ENCODE measurements at places on chromosomes 12 and 14. TPM values are rescaled to one million over a fixed set of nuclear protein-coding genes. Genes with fewer than 3 reads are reported as not detected.

Gene PTPRB
- not detected for total RNA-seq

Gene IKZF4
- 25.0 TPM for total RNA-seq

Gene PCED1B
- 91.8 TPM for total RNA-seq

Gene PLD4
- not detected for total RNA-seq

Gene CPSF6
- total RNA-seq: 97.2 TPM

Gene FAM90A1
- 0.67 TPM for total RNA-seq

Gene OTUB2
- 1.9 TPM for total RNA-seq

Gene PTPRR
- total RNA-seq: not detected

Gene PLEKHD1
- 0.12 TPM for total RNA-seq

DNA sequence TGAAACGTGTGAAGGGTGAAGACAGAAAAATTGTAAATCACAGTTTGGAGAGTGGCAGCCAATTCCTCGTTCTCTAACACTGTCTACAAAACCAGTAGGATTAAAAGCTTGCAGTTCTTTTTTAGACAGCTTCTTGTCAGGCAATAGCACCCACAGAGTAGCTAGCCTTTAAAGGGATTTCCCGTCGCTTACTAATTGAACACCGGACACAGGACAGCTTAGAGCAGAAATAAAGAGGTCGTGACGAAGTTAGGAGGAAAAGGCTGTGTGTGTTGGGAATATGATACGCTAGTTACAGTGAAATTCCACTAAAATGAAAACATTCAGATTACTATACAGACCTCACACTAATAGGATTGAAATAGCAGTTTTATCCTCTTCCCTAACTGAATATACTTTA is 149.1 kb upstream of the FLRT2 start:
- DNase-seq: no peak

GRCh38 chr14:50363714-50364111 is 33.0 kb downstream of the CDKL1 start:
- DNase-seq: peak; percentile 31

GRCh38 chr12:7859552-7859951 is 13.2 kb downstream of the SLC2A14 start:
- DNase-seq: no peak

DNA sequence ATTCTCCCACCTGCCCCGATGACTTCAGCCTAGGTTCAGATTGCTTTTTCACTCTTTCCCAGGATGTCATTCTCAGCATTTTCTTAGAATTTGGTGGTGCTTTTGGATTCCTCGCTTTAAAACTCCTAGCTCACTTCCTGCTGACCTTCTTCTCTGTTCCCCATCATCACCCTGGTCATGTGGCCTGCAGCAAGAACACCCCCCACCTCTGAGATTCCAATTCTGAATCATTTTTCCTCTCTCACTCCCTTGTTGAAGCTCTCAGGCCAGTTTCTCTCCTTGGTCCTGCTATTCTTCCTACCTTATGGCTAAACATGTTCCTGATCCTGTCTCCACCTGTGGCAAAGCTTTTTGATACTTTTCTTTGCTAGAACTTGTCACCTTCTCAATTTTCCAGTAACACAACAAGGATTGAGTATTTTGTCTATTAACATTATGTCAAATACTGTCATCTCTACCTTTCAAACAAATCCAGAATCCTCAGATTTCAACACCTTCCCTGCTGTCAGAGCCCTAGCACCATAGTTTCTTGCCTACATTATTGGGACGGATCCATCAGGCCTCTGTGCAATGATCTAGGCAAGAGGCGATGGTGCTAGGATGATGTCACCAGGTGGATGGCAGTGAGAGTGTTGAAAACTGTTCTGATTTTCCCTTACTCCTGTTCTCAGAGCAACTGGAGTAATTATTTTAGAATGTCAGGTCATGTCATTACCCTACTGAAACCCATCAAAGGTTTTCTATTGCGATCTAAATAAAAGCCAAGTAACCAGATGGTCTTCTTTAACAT is 233.7 kb downstream of the MON2 start:
- DNase-seq: no peak

DNA sequence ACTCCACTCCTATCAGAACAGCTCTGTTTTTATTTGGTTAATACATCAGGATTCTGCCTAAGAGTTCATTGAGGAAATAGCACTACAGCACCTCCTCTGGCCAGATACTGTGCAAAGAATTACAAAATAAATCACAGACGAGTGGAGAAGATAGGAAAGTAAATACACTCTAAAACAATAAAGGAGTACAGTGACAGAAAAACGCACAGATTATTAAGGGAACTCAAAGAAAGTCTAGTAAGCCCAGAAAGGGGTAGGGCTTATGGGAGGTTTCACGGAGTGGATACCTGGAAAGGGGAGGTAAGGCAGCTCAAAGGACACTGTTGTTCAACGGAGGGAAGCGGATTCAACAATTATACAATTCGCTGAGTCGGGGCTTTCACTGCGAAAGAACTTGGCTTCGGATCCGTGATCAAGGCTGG is 5.5 kb downstream of the OR10AD1 start:
- peak; percentile 18 for DNase-seq

DNA sequence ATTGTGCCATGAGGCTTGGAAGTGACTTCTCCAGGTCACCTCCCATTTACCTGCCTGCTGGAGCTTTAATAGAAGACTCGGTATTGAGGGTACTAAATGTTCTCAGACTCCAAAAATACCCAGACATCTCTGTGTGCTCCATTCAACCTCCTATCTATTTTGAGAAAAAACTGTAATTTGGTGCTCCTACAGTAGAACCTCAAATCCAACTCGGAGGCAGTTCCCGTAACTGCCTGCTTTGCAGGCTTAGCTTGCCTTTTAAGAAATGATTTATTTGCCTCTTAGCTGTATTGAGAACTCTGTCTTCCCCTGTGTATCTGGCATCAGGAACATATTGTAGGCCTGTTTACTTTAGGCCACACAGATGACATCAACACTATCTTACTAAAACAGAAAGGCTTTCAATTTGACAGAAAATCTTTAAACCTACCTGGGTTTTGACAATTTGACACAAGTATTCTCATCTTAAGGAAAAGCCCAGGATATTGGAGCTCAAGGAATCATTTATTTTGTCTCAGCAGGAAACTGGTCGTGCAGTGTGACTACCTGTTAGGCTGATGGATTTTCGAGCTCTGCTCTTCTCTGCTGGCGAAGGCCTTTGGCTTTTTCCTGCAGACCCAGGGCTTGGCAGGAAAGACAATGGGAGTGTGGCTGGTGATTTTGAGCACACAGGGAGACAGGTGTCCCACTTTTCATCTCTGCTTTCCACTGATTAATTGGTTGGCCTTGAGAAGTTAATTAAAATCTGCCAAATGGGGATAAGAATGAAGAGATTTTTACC is 314.8 kb downstream of the SNAPC1 start:
- no peak for DNase-seq

DNA sequence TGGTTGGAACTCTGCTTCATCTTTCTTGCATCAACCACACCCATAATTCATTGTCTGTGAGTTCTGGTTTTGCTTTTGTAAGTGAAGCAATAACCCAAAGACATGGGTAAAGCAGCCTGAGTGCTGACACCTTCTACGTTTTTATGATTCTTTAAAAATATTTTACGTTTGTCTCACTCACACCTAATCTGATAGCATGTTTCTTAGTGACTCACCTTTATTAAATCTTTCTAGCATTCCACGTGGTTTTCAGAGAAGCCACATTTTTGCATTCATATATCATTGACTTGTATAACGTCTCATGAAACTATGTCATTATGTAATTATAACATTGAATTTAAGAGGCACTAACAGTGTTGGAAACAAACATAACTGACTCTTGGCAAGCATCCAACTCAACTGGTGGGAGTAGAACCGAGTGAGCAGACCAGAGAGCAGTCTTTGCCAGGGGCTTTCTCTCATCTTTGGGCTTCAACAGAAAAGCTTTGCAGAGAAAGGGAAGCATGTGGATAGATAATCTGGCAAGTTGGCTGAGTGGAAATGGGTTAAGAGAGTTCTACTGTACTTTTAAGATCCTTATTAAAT is 118.8 kb downstream of the TPH2 start:
- DNase-seq: no peak

GRCh38 chr14:64220466-64220865 is 73.7 kb downstream of the ESR2 start:
- DNase-seq: no peak

- DNase-seq: no peak
Observed at GRCh38 chr14:102215576-102216250, 76.0 kb downstream of the WDR20 start.

DNA sequence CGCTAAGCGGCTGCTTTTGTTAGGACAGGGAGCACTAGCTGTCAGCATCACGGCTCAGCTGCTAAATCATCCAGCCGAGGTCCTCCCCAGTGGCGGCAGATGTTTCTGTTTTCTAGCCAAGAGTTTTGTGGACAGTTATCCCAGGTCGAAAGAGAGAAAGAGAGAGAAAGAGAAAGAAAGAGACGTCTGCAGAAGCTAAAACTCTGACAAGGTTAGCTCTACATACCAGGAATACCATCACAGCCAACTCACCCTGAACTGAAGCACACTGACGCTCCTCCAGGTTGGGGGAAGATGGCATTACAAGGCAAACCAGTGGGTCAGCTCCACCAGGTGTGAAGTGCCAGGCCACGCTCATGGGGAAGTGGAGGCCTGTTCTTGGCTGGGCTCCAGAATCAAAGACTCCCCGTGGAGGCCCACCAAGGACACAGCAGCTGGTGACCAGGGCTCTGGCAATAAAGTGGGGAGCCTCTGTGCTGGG is 64.9 kb upstream of the DICER1 start:
- no peak for DNase-seq

GRCh38 chr14:22598099-22598895 is at the start of gene ABHD4:
ABHD4 (plus strand) TSS chr14:22598300; CDS start chr14:22598307, 7 bp downstream.
- peak; percentile 85 for DNase-seq

GRCh38 chr14:55578511-55578910 is 1.5 kb upstream of the KTN1 start:
- DNase-seq: no peak

GRCh38 chr14:51884086-51884927 is 23.9 kb downstream of the GNG2 start:
- DNase-seq: no peak
